ENCODE measurements at places on chromosomes 16 and 17. TPM values are rescaled to one million over a fixed set of nuclear protein-coding genes. Genes with fewer than 3 reads are reported as not detected.

DNA sequence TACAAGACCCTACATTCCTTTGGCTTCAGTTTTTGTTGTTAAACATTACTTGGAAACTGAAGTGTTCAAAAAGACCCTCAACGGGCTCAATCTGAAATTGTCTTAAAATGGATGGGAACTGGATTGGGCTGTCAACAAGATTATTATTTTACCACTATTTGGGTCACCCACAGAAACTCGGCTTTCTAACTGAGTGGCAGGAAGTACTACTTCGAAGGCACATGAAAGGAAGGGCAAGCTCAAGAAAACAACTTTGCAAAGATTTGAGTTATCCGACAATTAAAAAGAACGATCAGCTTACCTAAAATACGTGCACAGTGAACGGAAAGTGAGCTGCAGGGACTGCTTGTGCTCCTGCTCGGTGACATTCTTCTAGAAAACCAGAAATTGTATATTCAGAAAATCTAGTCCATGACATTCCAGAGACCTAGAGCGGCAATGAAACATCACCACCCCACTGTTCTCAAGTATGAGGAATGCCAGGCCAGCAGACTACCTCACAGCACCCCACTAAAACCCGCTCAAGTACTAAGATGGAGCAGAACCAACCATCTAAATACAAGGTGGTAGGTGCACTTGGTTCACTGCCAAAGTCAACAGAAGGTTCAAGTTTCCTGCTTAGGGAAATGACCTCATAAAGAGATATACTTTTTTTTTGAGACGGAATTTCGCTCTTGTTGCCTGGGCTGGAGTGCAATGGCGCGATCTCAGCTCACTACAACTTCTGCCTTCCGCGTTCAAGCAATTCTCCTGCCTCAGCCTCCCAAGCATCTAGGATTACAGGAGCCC is 60.5 kb downstream of the ZZEF1 start:
- no peak for DNase-seq

SLC9A5 gene
- 3.4 TPM for total RNA-seq

DNA sequence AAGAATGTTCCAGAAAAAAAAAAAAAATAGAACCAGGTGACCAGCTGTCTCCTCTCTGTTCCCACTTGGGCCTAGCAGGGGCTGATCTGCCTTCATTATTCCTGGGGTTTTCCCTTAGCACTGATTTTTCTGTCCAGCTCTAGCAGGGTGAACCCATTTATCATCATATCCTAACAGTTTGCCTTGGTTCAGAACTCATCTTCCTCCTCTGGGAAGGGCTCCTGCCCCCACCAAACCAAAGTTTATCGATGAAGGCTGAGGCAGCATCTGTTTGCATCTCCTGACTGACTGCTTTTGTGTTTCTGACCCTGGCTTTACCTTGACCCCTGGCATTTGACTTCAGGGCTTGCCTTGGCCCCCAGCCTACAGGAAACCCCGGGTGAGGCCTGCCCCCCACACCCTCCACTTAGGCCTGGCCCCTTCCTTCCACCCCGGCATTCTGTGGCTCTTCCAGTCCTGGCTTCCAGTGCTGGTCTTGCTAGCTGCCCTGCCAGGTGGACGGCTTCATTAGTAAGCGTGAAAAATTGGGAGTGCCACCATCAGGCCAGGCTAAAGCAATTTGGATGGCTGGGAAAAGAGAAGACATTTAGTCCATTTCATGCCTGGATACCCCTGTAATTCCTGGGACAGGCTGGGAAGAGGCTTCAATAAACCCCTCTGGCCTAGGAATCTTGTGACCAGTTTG is 164.9 kb downstream of the CCDC182 start:
- no peak for DNase-seq

ITGAD gene
- not detected for total RNA-seq

DNA sequence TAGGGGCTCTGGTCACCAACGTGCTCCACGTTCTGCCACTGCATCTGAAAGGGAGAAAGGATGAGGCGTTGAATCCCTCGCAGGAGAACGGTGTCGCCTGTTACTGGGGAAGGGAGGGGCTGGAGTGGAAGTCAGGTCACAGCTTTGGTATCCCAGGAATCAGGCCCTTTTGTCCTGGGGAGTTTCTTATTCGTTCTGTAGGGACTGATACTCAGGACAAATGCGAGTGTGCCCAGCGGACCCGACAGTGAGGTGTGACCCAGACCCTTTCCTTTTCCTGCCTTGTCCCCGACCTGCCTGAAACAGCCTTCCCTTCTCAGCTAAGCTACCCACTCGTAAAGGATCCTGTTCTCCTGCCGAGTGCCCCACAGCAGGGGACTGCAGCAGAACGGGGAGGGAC is 177.5 kb downstream of the VPS53 start:
- DNase-seq: no peak

GRCh38 chr16:54462771-54463170 is 176.2 kb upstream of the IRX3 start:
- DNase-seq: no peak

PPY gene
- total RNA-seq: not detected

- no peak for DNase-seq
Observed at GRCh38 chr17:47964856-47965255, 6.1 kb upstream of the CDK5RAP3 start.

CCT6B gene
- 1.6 TPM for total RNA-seq

GRCh38 chr17:18319604-18320256 is 4.6 kb downstream of the SMCR8 start:
- DNase-seq: no peak

DNA sequence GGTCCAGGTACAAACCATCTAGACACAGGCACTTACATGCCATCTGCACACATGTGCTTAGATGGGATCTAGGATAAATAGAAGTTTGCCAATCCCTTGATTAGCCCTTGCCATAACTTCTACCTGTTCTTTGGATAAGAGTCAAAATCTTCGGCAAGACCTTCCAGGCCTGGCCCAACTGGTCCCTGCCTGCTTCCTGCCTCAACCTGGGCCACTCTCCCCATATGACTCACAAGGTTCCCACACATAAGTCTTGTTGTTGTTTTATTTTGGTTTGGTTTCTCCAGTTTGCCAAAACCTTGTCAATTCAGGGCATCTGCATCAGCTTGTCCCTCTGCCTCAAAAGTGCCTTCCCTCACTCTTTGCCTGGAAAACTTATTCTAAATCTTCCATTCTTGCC is 95.3 kb upstream of the XYLT1 start:
- DNase-seq: no peak

GRCh38 chr17:69870091-69870530 is 204.9 kb upstream of the KCNJ16 start:
- DNase-seq: no peak

DNA sequence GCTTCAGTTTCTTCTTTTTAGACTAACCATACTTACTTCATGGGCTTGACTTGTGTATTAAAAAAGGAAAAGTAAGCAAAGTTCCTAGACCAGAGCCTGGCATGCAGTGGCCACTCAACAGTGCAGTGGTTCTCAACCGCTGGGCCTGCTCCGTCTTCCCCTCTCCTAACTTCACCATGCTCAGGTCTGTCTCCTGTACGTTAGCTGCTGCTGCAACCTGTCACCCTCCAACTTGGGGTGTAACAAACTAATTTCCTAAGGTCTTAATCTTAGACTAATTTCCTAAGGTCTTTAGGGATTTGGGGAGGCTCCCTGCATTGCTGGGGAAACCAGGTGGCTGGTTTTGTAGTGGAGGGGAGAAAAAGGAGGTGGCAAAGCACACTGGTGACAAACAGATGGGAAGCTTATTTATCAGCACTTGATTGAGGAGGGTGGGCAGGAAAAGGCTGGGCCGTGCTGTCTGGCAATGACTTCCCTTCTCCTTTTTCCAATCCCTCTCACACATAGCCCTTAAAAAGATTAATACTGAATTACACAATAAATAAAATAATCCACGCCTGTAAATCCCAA is 2.2 kb upstream of the ARL4D start:
- no peak for DNase-seq

TEX14 gene
- total RNA-seq: 0.22 TPM

CTRB2 gene
- not detected for total RNA-seq

- DNase-seq: no peak
Observed at GRCh38 chr16:79571903-79572535, 28.5 kb downstream of the MAF start.

- DNase-seq: no peak
Observed at GRCh38 chr16:57178793-57179212, 7.0 kb downstream of the PSME3IP1 start.

DNA sequence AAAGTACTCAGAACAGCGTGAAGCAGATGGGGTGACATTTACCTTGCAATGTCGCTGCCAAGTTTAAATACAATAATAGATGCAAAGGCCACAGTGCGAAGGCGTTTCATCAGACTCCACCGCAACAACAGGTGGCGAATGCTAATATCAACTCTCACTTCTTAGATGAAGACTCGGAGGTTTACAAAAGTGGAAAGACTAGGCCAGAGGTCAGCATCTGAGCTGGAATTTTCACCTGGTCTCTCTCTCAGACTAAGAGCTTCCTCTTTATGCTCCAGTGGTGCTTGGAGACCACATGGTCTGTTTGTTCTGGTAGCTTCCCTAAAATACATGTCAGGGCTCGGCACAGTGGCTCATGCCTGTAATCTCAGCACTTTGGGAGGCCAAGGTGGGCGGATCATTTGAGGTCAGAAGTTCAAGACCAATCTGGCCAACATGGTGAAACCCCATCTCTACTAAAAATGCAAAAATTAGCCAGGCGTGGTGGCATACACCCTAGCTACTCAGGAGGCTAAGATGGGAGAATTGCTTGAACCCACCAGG is 169.1 kb downstream of the XYLT1 start:
- no peak for DNase-seq

DNA sequence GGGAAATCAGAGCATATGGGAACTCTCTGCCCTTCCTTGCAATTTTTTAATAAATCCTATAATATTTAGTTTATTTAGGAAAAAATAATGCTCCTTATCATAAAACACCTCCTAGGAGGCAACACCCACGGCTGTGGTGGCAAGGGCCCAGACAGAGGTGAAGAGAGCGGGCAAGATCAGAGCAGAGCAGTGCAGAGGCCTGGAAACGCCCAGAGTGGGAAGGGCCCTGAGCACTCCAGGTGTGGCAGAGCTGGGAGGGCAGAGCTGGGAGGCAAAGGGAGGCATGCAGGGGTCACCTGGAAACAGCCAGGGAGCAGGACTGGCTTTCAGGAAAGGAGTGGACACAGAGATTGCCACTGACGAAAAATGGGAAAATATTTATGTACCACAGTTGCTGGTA is 17.3 kb downstream of the FBXO31 start:
- DNase-seq: no peak

DNA sequence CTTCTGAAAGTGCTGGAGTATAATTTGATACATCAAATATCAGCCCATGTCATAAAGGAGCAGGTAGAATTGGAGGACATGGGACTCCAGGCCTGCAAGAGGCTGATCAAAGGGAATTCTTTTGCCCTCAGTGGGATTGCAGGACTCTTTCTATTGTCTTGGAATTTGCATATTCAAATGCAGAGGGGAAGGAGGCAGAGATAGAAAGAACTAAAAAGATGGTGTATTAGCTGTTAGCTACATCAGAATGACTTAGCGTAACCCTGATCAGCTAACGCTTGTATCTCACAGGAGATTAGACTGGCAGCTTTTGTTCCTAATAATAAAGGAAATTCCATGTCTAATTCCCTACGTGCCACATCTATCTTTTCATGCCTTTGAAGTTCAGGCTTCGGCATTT is 1014.7 kb upstream of the RBFOX1 start:
- DNase-seq: no peak

SMARCD2 gene
- total RNA-seq: 63.8 TPM

- DNase-seq: no peak
Observed at GRCh38 chr17:74541176-74542111, 4.5 kb downstream of the CD300C start.

GRCh38 chr17:48733632-48734328 is 5.2 kb upstream of the HOXB13 start:
- no peak for DNase-seq

DNA sequence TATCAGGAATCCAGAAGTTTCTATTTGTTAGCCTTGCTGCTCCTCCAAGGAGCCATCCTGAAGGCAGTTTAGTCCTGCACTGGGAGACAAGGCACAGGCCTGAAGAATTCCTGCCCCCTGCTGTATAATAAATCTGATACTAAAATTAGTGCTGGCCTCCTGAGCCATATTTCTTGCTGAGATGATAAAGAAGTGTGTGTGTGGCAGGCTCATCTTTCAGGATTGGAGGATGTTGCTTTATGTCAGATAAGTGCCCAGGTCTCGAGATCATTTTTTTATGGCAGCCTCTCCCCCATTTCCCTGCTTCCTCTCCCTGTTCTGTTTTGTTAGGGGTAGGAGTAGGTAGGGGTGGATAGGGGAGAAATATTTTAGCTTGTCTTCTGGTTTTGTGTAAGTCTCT is 26.0 kb downstream of the MSI2 start:
- no peak for DNase-seq

DNA sequence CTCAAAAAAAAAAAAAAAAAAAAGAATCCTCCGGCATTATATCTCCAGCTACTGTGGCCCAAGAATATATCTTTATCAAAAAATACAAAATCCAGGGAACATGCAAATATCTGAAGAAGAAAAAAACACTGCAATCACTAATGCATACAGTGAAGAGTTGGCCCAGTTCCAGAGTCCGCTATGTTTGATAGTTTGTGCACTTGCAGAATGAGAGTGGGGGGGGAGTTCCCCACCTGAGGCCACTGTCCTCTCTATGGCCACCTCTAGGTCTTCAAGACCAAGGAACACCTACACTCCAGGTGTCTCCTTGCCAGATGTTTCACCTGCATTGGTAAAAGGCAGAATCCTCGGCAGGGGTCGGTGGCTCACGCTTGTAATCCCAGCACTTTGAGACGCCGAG is 4.0 kb downstream of the ZNF785 start:
- no peak for DNase-seq

- no peak for DNase-seq
Observed at GRCh38 chr17:36899250-36900159, 37.8 kb upstream of the LHX1 start.

DNA sequence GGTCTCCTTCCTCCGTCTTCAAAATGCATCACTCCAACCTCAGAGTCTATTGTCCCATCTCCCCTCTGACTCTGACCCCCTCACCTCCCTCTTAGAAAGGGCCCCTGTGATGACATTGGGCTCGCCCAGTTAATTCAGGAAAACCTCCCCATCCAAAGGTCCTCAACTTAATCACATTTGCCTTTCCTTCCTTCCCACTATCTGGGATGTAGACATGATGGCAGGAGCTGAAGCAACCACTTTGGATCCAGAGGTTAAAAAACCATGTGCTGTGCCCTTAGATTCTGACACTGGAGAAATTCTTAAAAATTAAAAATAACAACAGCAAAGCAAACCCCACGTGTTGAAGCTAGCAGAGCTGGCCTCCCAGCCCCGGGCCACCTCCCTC is 80.2 kb downstream of the ZDHHC7 start:
- DNase-seq: no peak

JPT1 gene
- 202 TPM for total RNA-seq

DNA sequence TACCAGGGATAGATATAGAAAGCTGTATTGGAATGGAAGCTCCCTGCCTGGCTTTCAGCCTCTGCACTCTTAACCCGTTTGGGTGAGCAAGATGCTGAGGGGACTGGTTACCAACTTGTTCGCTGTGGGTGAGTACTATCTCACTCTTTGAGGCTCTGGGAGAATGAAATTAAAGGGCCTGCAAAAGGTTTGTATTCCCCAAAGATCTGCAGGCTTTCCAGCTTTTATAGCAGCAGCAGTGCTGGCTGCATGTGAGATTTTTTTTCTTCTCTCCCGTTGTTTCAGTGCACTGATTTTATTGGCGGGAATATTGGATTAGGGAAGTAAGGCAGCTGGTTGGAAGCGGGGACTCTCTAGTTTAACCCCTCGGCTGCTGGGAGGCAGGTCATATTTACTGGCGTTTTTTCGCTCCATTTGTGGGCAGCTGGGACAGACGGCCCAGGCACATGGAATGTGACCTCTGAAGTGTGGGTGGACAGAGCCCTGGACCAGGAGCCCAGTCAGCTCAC is 30.9 kb downstream of the C17orf75 start:
- no peak for DNase-seq

MYH2 gene
- total RNA-seq: not detected

ADORA2B gene
- total RNA-seq: 0.67 TPM
